Activated naive CD8-positive, alpha-beta T cell treated with anti-CD3 and anti-CD28 coated beads for 36 hours (primary cell): ENCODE measurements at places on chromosomes 11 and 22.

GRCh38 chr11:82195283-82195682 is 538.4 kb downstream of the FAM181B start:
- DNase-seq: no peak

DNA sequence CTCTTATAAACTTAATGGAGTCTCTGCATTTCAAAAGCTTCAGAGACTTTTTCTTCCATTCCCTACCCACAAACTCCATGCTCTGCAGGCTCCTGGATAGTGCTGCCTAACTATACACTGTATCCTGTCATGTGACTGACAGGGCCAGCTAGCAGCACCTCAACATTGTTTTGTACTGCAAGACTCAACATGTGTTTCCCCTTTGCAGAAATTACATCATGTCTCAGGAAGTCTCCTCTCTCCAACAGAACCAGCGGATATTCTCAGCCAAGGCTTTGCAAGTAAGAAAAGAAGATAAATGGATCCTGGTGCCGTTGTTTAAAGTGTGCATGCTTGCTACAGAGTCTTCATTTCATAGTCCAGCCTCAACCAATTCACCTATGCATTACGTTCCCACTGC is 164.0 kb upstream of the UBASH3B start:
- no peak for DNase-seq

- DNase-seq: no peak
These were observed 2.1 kb downstream of the FXYD6 start for GRCh38 chr11:117874253-117874909.

- DNase-seq: no peak
These were observed 920.1 kb upstream of the CNTN5 start for GRCh38 chr11:98100689-98101088.

DNA sequence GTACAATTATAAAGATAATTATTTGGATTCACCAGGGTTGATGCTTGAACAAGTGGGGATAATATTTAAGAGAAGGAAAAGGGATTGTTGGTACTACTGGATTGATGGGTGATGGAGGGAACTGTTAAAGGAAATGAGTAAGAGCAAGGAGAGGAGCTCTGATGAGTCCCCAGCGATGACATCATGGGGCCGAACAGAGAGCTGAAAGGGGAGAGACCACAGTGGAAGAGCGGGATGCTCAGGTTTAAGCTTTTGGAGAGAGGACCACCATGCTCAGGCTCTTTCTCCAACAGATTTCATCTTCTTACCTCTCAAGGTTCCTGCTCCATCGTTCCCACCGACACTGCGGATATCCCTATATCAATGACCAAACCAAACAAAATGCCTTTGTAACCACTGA is 568.7 kb downstream of the ETS1 start:
- DNase-seq: no peak

- DNase-seq: no peak
These were observed 1.0 kb downstream of the PIM3 start for GRCh38 chr22:49961601-49962011.

GRCh38 chr22:33789690-33790253 is 130.5 kb downstream of the LARGE1 start:
- peak; percentile 3 for DNase-seq

- DNase-seq: no peak
These were observed 156.4 kb downstream of the FAM181B start for GRCh38 chr11:82577246-82577645.

DNA sequence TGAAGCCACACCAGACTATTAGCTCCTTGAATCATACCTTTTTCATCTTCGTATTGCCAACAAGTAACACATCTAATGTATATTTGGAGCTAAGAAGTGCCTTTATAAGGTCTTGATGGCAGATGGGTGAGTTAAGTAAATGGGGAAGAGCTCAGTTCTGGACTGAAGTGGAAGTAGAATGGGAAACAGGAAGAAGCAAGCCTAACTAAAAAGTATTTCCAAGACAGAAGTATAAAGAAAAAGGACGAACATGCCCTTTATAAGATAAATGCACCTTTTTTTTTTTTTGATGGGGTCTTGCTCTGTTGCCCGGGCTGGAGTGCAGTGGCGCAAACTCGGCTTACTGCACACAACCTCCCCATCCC is 14.5 kb downstream of the CRTAM start:
- DNase-seq: no peak

DNA sequence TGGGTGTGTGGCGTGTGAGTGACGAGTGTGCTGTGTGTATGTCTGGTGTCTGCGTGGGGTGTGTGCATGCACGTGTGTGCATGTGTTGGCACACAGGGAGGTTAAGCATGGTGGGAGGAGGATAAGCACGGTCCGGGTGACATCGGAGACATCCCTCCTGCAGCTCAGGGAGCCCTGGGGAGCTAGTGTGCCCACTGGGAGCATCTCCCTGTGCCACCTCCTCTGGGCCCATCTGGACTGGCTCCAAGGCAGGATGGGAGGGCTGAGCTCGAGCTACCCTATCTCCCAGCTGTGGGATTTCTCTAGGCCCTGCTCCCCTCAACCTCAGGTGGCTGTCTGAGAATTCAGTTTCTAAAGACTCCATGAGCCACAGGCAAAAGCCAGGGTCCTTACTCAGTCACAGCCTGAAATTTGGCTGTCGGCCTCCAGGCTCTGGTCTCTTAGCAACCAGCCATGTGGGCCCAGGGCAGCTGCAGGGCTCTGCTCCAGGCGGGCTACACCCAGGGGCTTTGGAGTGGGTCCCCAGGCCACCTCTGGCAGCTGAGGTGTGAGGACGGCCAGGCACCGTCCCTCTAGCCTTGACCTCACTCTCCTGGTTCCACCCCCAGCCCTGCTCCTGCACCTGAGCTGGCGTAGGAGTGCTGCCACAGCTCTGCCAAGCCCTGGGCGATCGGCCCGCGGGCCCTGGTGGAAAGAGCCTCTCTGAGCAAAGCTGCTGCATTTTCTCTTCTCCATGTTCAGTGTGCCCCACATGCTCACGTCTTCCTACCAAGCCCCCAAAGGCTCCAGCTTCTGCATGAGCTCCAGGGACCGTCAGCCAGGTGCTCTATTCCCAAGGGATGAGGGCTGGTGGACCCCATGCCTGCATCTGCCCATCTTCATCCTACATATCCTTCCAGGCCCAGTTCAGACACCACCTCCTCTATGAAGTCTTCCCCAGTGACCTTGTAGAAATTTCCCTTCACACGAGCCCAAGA is 39.7 kb downstream of the RTL6 start:
- DNase-seq: no peak

- peak; percentile 35 for DNase-seq
These were observed 798 bp downstream of the BCR start for GRCh38 chr22:23180893-23181720.

DNA sequence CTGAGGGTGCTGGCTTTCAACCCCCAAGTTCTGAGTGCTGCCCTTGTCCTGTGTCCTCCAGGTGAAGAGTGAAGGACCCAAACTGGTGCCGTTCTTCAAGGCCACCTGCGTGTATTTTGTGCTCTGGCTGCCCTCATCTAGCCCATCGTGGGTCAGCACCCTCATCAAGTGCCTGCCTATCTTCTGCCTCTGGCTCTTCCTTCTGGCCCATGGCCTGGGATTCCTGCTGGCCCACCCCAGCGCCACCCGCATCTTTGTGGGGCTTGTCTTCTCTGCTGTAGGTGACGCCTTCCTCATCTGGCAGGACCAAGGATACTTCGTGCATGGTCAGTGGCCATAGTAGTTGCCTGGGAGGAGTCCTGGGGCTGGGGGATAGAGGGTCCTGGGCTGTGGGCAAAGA is 2.3 kb downstream of the TMEM86A start:
- no peak for DNase-seq

DNA sequence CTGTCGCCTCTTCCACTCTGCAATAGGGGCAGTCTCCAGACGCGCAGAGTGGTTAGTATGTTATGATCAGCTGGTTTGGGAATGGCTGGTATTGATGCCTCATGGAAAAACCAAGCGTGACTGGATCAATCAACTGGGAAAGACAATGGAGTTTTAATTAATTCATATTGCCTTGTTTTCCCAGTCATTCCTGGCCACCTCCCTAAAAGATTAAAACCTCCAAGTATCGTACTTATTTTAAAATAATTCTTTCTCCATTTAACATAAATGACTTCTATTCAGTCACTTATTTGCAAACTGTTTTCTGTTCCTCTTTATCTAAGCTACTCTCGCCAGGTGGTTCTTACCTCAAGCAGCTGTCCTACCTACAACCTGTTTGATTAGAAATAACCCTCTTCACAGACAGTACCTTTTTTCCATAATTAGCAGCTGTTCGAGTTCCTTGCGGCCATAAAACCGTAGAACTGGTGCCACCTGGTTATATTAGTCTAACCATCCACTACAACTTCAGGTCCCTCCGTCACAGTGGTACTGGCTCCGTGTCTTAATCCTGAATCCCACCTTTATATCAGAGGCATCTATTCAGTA is 898 bp downstream of the ZNF215 start:
- DNase-seq: no peak

- no peak for DNase-seq
These were observed 3.8 kb upstream of the WEE1 start for GRCh38 chr11:9569588-9570164.

- no peak for DNase-seq
These were observed 33.3 kb downstream of the PRDM11 start for GRCh38 chr11:45179686-45180178.

- no peak for DNase-seq
These were observed 818.6 kb downstream of the FAM181B start for GRCh38 chr11:81915045-81915444.

DNA sequence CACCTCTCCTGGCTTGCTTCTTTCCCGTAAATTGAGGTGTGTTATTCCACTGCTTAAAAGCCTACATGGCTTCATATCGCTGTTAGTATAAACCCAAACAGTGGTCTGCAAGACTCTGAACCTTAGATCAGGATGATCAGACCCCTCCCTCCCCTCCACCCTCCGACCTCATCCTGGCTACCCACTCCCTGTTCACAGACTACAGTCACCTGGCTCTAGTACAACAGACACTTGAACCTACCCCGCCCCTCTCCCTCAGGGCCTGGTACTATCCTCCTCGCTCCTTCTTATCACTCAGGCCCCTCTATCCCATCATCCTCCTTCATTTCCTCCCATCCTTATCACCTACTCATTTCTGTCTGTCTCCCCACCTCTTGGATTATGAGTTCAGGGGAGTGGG is 20.1 kb downstream of the PTPRJ start:
- no peak for DNase-seq

DNA sequence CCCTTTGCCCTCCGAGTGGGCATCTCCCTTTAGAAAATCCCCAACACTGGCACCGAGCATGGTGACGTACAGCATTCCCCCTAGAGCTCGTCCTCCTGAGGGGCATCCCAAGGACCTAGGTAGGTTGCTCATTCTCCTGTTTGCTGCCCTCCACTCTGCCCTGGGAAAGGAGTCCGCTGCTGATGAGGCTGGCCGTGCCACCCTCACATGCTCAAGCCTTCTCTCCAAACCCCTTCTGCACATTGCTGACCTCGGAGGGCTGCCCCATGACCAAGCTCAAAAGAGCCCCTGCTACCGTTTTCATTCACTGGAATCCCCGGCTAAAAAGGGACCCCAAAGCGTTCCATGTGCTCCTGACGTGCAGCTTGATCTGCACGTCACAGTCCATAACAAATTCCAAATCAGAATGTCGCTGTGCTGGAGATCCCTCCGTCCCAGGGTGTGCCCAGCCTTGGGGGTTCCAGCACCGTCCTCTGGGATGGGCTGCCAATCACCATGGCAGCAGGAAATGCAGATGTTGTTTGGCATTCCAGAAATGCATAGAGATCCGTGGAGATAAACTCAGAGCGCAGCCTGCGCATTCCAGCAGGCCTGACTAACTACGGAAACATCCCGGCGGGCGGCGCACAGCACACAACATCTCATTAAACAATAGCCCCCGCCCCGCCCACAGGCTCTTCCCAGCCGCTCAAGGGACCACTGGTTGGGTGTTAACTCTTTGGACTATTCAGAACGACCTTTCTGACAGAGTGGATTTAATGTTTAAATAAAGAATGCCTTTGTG is 26.3 kb upstream of the GNB1L start:
- no peak for DNase-seq

GRCh38 chr11:119343726-119344125 is 2.8 kb downstream of the MFRP start:
- no peak for DNase-seq

GRCh38 chr11:12117611-12118010 is 7.2 kb downstream of the MICAL2 start:
- DNase-seq: no peak

GRCh38 chr11:2290351-2290841 is 11.3 kb downstream of the C11orf21 start:
- no peak for DNase-seq

DNA sequence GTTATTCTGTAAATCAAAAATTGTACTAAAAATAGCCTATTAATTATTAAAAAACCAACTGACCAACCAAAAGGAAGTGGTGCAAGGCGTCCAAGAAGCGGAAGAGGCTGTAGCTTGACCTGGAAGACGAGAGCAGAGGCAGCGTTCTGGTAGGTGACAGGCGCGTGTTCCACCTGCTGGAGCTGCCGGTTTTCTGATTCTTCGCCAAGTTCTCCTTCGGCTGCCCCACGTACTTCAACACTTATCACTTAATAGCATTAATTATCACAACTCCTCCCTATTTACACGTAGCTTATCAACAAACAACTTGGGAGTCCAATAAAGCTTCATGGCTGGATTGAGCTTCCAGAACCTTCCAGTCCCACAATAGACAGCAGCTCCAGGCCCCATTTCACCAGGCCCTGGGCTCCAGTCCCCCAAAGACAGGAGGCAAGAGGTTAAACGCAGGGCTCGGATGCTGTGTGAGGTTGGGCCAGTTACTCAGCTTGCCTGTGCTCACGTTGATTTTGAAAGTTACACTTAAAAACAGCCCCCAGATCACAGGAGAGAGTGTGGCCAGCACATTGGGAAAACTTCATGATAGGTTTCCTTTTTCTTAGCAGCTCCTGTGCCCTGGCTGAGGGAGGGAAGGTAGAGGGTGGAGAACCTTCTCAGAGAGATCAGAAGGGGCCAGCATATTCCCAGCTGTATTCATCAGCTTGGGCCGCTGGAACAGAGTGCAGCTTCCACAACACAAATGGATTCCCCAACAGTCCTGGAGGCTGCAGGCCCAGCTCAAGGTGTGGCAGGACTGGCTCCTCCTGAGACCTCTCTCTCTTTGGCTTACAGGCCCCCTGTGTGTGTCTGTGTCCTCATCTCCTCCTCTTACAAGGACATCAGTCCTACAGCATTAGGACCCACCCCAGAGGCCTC is 54.2 kb upstream of the FGF3 start:
- DNase-seq: no peak

DNA sequence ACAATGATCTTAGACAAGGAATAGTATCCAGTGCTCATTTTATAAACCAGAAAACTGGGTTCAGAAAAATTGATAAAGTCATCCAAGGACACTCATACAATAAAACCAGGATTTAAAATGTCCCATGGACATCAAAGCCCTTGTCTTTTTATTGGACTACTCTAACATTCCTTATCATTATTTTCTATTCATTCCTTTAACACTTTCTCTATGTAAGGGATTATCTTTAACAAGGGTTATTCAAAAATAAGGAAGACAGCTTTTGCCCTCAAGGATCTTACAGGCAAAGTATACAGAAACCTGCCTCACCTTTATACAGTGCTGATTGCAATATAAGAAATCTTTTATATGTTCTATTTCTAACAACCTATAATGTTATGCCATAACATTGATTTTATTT is 790.8 kb downstream of the DLG2 start:
- DNase-seq: no peak
